ENCODE measurements at places on chromosomes 5 and 9. TPM values are rescaled to one million over a fixed set of nuclear protein-coding genes. Genes with fewer than 3 reads are reported as not detected.

Gene SV2C
- total RNA-seq = 0.08 TPM

Gene HK3
- total RNA-seq = 0.74 TPM

Gene MATR3
- 401 TPM for total RNA-seq

Gene SLC36A3
- total RNA-seq = not detected

Gene RFESD
- total RNA-seq = 1.5 TPM

Gene SHISAL2B
- not detected for total RNA-seq

Gene ABLIM3
- total RNA-seq = not detected

Gene KIF27
- total RNA-seq = 3.6 TPM

GRCh38 chr5:151107084-151107483 is 26.2 kb upstream of the TNIP1 start:
- no peak for DNase-seq

DNA sequence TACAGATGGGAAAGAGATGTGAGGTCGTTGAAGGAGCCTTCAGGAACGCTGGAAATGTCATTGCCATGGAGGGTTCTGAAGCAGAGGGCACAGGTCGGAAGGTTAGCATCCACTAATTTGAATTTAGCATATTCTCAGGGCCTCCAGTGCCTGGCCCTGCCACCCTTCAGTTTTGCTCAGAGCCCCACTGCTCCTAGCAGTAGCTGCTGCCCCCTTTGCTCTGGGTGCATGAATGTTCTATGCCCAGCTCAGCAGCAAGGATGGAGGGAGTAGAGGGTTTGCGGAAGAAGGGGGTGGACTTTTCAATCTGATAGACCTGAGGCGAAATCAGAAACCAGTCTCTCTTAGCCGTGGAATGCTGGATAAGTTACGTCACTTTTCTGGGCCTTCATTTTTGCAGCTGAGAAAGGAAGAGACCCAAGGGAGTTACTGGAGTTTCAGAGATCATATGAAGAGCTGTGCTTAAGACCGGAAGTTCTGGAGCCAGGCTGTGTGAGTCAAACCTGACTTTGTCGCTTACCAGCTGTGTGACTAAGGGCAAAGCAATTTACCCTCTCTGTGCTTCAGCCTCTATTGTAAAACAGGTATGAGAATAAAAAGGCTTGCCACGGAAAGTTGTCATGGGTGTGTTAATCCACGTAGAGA is 133.2 kb upstream of the PANK3 start:
- no peak for DNase-seq

DNA sequence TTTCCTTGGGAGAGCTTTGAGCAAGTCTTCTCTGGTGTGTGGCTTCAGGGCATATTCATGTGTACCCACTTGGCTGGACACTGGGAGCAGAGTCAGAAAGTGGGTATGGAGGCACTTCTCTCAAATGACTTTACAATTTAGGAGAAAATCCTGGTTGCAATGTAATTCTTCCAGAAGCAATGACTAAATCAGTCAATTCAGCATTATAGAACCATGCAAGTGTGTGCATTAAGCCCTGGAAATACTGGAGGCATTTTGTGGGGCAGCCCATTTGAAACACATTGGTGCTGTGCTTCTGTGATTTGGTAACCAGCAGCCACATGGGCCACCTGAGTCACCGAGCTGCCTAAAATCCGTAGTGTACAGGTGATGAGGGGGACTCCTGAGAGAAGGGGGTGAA is 94.6 kb upstream of the TAS2R1 start:
- no peak for DNase-seq

DNA sequence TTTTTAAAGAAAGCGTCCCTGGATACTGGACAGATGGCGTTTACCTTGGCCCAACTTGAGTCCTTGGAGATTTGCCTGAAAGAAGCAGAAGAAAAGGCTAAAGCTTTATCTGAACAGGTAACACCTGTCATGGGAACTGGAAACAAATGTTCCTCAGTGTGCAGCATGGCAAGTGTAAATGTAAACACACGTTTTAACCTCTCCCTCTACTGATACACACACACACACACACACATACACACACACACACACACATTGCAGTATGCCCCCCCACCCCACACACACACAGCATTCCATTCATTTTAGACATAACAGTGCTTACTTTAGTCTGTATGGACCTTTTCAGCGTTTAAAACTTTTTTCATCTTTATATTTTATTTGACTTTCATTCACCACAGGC is 51.1 kb downstream of the CCDC192 start:
- DNase-seq = no peak

GRCh38 chr9:133268335-133269056 is 6.5 kb downstream of the ABO start:
- no peak for DNase-seq

DNA sequence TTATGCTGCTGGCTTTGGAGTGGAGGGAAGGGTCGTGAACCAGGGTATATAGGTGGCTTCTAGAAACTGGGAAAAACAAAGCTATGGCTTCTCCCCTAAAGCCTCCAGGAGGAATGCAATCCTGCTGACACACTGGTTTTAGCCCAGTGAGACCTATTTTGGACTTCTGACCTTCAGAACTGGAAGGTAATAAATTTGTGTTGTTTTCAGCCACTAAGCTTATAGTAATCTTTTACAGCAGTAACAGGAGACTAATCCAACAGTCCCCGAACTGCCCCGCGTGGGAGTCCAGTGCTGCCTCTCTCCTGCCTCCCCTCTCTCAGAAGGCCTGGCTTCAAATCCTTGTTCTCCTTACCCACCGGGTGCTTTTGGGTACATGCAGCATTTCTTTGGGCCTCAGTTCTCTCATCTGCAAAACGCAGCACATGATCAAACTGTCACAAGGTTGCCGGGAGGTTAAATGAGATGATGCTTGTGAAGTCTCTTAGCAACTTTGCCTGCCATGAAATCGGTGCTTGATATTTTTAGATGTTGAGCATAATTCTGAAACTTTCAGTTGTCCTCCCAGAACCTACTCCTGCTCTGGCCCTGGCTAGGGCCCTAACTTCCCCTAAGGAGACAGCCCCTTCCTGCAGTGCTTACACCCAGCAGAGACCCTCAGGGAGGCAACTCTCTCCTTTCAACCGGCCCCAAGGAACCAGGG is 127.3 kb upstream of the BOD1 start:
- no peak for DNase-seq

GRCh38 chr9:12813960-12814876 is 39.4 kb downstream of the LURAP1L start:
- DNase-seq = no peak

- DNase-seq = no peak
Measured at GRCh38 chr5:135053278-135053677, 19.2 kb upstream of the PITX1 start.

DNA sequence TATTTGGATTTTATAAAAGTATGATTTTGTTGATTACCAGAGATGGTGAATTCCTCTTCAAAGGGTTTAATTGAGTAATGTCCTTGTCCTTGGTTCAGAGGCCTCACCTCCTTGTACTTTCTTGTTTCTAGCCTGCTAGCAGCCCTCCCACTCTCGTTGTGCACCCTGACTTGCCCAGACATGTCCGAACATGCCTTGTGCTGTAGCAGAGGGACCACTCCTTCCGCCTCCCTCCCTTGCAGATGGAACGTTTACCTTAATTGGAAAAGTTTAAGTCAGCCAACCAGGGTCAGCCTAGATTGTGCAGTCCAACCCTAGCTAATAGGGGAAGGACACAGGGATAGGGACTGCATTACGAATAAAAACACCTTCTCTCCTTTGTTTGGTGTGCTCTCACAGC is 406.9 kb upstream of the NMUR2 start:
- no peak for DNase-seq

- DNase-seq = peak; percentile 19
Measured at GRCh38 chr9:128203707-128204551, 750 bp downstream of the DNM1 start.

DNA sequence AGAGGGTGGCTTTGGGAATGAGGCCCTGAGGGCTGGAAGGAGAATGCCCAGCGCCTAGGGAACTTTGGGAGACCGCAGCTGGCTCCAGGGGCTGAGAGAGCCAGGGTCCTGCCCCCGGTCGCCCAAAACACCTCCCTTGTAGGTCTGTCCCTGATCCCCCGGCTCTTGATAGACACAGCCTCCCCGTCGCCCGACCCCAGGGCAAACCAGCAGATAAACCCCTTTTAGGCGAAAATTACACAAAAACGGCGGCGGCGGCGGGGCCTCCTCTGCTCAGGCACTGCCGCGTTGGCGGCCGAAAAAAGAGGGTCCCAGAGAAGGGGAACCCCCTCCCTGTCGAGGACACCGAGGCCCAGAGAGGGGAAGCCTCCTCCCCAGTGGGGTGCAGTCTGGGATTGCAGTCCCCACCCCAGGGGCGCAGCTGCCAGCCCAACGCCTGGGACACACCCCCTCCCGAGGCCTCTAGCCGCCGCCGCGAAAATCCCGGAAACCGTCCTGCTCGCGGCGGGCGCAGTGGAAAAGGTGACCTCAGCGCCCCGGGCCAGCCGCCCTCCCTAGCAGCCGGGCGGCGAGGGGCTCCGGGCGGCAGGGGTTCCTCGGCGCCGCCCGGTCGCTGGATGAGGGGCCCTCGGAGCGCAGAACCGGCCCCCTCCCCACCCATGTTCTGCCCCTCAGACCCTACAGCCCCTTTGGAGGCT is 3.1 kb upstream of the BARX1 start:
- no peak for DNase-seq

Measured in CD4-positive, alpha-beta T cell (primary cell).